Skeletal muscle cell (primary cell): ENCODE measurements at places on chromosomes 7 and 10.

- DNase-seq, result no peak
These were observed 82.5 kb downstream of the ICA1 start for GRCh38 chr7:8179486-8179885.

DNA sequence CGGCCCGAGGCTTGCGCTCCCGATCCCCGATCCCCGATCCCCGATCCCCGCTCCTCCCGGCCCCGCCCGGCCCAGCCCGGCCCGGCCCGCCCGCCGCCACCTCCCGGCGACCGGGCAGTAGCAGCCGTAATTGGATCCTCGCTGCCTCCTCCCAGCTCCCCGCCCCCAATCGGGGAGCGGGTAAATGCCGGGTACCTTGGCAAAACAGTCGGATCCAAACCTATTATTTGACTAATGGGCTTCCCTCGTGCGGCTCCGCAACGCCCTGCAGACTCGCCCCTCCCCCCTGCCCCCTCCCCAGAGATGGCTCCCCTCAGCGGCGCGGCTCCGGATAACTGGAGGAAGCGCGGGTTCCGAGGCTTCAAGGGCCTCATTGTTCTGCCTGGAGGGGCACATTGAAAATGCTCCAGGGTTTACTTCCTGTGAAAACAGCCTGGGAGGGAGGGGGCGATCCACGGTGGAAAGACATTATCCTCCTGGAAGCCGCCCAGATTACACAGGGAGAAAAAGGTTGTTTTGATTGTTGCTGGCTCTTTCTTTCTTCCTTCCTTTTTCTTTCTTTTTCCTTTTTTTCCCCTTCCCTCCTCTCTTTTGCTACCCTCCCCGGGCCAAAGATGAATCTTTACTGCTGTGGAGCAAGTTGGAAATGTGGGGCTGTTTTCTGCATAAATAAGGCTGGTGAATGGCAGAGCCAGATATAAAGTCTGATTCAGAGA is 94.7 kb upstream of the ZMIZ1 start:
- no peak for DNase-seq

GRCh38 chr7:25250386-25250785 is 22.1 kb upstream of the NPVF start:
- DNase-seq, result no peak

DNA sequence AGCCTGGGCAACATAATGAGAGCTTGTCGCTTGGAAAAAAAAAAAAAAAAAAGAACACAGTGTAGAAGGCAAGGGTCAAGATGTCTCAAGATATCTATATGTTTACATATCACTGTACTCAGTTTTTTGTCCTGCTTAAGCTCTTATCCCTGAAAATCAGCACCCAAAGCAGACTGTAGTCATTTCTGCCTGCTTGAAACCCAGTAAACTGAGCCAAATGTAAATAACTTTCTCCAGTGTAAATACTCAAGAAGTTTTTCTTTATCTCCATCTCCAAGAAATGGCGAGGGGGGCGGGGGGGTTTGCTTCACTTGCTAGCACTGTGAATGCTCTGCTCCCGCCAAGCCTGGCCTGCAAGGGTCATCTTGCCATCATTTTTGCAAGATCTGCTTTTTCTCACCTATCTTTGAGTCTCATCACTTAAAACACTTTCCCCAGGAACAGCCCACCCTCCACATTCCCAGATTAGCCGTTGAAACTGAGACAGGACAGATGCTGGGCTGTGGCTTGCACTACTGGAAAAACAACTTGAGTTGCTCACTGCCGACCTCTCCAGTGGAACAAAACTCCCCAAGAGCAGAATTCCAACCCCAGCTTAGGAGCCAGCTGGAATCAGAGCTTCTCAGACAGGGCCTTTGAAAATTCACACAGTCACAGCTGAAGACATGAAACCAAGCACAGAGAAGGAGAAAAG is 54.6 kb downstream of the AFAP1L2 start:
- DNase-seq, result no peak

DNA sequence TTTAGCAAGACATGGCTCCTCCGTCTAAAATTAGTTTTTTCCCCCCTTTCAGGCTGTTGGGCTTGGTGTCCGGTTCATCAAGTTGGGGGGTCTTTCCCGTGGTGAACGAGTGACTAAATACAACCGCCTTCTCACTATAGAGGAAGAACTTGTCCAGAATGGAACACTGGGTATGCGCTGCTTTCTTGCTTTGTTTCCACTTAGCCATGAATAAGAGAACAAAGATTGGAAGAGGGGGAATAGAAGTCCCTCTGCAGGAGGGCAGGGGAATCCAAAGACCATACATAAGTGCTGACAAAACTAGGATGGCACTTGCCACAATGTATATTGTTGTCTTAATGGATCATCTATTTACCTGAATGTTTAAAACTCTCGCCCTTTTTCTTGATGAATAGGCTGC is 30.5 kb downstream of the ENO4 start:
- DNase-seq, result no peak

DNA sequence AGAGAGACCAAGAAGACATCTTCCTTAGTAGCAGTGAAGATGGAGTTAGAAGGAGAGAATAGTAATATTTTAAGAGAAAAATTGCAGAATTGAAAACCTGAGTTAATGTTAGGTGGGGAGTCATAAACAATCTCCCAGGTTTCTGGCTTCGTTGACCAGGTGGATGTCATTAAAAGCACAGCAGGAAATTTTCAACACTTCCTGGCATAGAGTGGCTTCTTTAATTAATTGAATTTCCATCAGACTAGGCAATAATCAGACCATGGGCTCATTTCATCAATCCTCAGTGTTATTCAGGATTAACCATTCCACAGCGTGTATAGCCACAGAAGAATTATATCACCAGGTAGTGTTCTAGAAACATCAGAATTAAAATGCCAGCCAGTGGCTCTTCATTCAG is 268.2 kb downstream of the CCDC3 start:
- no peak for DNase-seq

GRCh38 chr10:72637398-72637857 is 11.5 kb upstream of the MICU1 start:
- DNase-seq, result peak; percentile 1

GRCh38 chr7:140773104-140773503 is 76.6 kb downstream of the NDUFB2 start:
- DNase-seq, result no peak

GRCh38 chr7:2014391-2015241 is 218.1 kb downstream of the MAD1L1 start:
- no peak for DNase-seq

DNA sequence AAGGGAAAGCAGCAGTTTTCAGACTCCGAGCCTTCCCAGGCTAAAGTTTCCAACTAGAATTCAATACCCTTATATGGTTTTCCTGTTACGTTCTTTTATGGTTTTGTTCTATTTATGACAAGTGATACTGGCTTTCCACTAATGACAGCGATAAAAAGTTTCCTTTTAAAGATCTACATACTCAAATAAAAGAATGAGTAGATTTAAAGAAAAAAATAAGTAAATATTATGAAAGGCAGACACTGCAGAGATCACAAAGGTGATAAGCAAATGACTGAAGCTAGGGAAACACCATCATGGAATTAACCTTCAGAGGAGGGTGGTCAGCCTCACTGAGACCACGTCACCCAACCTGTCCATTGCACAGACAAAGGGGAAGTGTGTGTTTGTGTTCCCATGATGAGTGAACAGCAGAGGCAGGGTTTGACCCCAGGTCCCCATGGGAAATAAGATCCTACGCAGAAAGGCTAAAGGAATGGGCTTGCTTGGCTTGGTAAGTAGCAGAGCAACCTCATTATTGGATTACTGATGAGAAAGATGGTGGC is 4.0 kb downstream of the VSIR start:
- no peak for DNase-seq

GRCh38 chr7:28666154-28666553 is 253.8 kb downstream of the CREB5 start:
- peak; percentile 56 for DNase-seq

DNA sequence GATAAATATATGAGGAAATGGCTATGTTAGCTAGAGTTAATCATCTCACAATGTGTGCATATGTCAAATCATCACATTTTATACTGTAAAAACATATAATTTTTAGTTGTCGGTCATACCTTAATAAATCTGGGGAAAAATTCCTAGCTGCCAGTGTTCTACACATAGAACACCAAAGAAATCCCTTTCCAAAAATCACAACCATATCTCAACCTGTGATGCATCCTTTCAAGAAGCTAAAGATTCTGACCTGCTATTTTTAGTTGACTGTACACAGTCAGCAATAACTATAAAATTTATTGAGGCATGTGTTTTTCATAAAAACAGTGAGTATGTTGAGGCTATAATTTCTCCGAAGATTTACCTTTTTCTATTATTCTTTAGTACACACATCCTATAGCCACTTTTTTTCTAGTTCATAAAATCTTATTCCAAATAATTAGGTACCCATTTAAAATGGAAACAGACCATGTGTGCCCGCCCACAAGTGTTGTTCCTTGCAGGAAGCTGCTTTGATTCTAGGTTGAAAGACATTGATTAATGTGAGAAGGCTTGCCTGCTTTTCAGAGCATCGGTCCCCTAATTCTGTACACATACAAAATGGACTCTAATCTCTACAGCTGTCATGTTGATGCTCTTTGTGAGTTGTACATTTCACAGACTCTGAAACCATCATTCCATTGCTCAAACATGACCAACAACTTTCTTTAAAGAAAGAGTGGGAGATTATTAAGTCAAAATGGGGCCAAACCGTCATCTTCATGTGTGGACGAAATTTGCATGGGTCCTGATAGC is 117.5 kb upstream of the LRRN3 start:
- no peak for DNase-seq

DNA sequence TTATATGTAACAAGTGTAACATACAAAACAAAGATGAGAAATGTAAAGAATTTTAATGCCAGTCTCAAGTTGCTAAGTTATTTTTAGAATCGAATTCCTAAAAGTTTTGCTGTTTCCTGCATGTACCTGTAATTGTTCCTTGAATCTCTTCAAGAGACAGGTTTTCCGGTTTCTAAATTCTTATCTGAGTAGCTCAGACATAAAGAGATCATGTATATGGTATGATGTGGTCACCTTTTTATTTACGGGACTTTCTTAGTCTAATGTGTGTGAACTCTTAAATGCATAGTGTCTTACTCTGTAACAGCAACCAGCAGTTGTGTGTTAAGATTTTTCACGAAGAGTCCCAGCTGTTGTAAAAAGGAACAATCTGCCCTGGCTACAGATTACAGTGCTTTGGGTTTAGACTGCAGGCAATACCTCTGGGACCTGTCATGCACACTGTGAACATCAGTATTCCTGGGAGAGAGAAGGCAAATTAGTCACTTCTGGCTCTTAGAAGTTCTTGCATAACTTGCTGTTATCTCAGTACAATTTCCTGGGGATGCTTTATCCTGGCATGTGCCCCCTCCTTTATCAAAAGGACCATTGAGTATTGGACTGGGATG is 263.4 kb downstream of the BICC1 start:
- DNase-seq, result no peak

DNA sequence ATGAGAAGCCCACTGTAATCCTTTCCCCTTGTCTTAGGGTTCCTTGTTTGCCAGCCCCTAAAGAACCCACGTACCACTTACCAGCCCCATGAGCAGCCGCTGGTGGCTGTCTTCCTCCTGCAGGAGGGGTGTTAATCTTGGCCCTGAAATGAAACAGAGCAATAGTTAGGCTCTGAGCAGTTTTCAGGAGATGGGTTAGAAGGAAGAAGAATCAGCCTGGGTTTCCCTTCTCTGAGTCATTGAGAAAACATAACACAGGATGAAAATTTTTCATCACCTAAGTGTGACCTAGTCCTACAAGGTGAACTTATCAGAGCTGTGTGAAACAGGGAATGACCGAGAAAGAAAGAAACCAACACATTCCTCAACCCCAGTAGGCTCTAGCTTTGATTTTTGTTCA is 90.0 kb downstream of the GSAP start:
- no peak for DNase-seq

DNA sequence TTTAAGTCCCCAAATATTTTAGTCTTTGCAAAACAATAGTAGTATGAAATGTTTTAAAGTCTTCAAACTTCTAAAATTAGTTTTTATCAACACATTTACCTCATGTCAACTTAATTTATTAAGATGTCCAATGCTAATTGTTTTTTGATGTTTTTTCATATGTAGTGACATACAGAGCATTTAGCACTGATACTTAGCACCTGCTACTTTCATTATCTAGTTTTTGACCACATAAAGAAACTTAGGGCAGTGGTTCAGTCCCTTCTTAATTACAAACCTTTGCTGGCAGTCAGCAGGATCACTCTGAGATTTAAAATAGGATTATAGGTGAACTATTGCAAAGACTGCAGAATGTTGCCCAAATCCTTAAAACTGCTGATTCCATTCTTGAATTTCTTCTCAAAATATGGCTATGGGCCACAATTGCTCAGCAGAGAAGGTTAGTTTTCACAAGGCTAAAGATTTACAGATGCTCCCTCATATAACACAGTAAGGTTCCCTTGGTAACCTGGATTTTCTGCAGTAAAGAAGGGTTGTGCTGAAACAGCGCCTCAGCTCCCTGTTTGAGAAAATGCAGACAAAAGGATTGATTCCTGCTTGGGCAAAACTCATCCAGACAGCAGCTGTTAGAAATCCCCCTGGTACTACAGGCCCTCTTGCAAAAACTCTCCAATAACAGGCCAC is 3.4 kb downstream of the GPR85 start:
- no peak for DNase-seq

DNA sequence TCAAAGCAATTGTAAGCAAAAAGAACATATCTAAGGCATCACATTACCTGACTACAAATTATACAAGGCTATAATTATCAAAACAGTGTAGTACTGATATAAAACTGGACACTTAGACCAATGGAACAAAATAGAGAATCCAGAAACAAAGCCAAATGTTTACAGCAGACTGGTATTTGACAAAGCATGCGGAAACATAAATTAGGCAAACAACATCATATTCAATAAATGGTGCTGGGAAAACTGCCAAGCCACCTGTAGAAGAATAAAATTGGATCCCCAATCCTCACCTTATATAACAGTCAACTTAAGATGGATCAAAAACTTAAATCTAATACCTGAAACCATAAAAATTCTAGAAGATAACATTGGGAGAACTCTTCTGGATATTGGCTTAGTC is 240.8 kb upstream of the POM121L12 start:
- no peak for DNase-seq

GRCh38 chr10:125605167-125605566 is 77.8 kb downstream of the TEX36 start:
- no peak for DNase-seq

DNA sequence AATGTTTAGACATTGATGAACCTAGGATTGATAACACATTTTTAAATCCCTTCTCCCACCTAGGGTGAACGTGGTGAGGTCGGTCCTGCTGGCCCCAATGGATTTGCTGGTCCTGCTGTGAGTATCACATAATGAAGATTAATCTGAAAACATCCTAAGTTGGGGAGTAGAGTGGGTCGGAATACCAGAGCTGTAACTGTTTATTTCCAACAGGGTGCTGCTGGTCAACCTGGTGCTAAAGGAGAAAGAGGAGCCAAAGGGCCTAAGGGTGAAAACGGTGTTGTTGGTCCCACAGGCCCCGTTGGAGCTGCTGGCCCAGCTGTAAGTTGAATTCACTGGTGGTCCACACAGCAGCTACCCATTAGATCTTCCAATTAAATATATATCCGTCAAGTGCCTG is 25.6 kb downstream of the COL1A2 start:
- DNase-seq, result no peak

GRCh38 chr10:123109466-123109865 is 26.3 kb upstream of the HMX3 start:
- no peak for DNase-seq
